ENCODE measurements at places on chromosomes 13 and 19.

DNA sequence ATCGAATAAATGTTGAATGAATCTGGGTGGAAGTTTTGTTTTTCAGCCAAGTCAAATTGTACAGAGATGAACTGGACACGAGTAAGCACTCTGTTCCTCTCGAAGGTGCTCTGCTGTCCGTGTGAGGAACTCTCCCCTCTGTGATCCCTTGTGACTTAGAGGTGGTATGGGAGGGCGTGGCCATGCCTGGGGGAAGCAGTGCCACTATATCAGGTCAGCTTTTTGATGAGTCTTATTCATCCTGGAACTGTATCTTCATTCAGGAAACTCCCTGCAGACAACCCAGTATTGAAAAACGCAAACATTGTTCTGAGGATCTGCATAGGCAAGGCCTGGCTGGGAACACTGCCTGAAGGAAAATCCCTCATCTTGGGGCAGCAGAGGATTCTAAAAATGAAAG, 45.7 kb upstream of the FLT1 start:
- no peak for DNase-seq

- no peak for DNase-seq
Measured at GRCh38 chr19:28578786-28579505, 634.0 kb downstream of the UQCRFS1 start.

DNA sequence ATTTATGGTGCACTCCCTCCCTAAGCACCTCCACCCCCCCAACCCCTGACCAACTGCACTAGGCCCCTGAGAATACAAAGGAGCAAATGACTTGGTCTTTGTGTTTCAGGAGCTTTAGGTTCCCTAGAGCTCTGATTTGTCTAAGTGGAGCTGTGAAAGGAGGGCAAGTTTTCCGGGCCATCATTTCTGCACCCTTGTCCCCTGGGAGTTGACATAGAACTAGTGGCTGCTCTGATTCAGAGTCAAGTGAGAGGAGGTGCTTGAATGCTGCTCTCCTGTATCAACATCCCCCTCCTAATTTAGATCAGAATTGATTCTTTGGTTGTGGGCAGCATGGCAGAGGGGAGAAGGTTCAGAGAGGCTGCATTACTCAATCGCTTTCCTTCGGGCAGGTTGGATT, 391.6 kb downstream of the KCNRG start:
- DNase-seq: no peak

GRCh38 chr13:109715902-109716301, 70.5 kb downstream of the IRS2 start:
- DNase-seq: peak; percentile 83

DNA sequence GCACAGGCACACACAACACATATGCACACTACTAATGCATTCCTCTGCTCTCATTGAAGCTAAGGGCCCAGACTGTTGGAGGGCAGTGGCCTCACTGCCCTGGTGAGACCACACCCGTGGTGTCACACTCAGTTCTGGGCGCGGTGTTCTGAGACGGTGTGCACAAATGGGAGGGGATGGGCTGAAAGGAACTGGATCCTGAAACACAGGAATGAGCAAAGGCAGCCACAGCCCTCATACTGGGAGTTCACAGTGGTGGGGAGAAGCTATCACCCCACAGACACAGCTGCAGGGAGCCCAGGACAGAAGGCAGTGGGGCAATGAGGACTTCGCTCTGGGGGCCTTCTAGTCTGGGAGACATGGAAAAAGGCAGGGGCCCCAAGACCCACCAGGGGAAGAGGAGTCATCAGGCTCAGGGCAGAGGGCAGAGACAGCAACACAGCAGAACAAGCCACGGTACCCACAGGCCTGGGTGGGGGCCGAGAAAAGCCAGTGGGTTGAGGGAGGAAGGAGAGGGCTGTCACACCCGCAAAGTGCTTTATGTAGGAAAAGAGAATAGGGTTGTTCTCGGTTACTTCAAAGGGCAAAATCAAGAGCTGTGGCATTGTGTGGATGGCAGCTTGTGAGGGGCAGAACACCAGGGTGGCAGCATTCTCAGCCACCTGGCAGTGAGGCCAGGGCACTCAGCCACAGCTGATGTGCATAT, 75.4 kb upstream of the GPR183 start:
- DNase-seq: peak; percentile 40

- no peak for DNase-seq
Measured at GRCh38 chr13:44012910-44013757, 133.4 kb downstream of the LACC1 start.

GRCh38 chr13:30685320-30685859, 50.0 kb upstream of the ALOX5AP start:
- DNase-seq: no peak

DNA sequence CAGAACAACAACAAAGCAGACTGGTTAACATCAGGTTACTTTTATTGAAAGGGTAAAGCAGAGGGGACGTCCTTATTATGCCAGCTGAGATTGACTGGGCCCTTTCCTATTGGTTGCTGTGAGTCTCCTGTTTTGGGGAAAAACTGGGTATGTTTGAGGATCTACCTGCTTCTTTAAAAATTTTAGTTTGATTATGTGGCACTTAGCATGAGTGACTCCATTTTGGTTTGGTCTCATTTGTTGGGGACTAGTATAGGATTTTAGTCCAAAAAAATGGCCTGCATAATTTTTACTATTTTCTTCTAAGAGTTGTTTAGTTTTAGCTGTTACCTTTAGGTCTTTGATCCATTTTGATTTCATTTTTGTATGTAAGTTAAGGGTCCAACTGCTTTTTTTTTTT, 14.4 kb downstream of the ZNF627 start:
- DNase-seq: no peak

DNA sequence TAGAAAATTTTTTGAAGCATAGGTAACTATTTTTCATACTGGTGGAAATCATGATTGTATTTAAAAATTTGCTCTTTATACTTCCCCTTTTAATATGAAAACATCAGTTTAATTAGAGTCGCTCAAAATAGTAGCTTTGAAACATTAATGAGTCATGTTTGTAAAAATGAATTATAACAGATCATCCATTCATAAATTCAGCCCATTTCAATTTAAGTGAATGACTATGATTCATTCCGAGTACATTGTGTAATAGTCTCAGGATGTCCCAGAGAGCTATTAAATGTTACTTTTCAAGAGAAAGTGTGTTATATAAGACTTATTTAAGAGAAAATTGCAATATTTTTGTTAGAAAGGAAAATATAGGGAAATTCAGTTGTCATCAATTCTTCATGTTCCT, 111.0 kb downstream of the FNDC3A start:
- no peak for DNase-seq

Measured in MV-4-11 (cell line).